ENCODE measurements at places on chromosomes 2 and 18.

DNA sequence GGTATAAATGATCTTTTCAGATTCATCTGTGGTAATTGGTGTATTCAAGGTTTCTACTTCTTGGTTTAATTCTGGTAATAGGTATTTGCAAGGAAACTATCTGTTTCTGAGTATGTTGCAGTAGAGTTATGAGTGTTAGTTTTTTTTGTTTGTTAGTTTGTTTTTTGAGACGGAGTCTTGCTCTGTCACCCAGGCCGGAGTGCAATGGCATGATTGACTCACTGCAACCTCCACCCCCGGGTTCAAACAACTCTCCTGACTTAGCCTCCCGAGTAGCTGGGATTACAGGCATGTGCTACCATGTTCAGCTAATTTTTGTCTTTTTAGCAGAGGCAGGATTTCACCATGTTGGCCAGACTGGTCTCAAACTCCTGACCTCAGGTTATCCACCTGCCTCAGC lies 60.9 kb upstream of the IL1R2 start:
- DNase-seq, result no peak

DNA sequence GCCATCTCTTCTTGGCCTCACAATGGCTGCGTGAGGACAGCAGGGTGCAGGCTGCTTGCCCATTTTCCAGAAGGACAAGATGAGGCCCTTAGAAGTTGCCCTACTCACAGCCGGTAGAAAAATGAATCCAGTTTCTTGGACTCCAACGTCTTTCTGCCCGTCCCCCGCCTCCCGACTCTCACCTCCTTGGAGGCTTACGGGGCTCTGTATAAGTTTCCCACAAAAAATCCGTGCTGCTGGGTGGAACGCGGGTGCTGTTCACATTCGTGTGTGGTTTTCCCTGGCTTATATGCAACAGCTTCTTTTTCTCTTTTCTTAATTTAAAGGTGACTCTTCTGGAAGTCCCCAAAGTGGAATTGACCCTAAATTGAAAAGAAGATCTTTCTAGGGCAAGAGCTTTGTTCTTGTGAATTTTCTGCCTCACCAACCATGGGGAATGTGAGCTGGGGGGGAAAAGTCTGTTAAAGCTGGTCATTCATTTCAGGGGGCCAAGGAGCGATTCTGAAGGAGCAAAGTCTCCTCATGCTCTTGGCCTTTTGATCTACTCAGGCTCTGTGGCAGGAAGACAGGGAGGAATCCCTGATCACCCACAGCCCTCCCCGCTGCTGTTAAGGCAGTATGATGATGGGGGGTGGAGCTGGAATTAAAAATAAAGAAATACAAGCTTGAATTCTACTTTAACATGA lies 51.3 kb downstream of the DDX1 start:
- peak; percentile 54 for DNase-seq

GRCh38 chr2:99682275-99683060 lies 192.7 kb upstream of the REV1 start:
- DNase-seq, result no peak

DNA sequence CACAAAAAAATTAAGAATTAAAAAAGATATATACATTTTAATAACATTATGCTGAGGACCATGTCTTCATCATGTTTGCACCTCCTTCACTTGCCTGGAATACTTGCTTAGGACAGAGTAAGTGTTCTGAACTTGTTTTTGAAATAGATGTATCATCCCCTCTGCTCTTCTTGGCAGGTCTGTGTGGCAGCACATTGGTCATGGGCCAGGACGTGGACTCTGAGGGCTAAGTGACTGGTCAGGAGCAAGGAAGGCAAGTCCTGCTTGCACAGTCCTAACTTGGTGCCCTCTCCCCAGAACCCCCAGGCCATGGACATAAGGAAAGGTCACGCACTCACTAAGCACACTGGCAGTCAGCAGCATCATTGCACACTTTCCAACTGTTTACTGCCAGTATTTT lies 95.8 kb downstream of the PTPRM start:
- DNase-seq, result no peak

GRCh38 chr2:69660637-69661036 lies 17.1 kb upstream of the AAK1 start:
- DNase-seq, result no peak

DNA sequence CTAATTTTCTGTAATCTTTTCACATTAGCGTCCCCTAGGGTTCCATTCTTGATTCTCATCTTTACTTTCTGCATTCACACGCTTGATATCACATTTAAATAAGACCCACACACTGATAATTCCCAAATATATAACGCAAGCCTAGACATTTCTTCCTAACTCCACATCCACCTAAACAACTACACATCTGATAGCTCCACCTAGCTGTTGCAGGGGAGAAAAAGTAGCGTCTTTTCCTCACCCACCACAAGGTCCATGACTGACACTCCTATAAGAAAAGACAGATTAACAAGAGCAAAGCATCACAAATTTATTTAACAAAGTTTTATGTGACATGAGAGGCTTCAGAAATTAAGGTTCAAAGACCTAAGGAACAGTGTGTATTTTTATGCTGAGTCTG lies 862.2 kb upstream of the DDX18 start:
- no peak for DNase-seq

- DNase-seq, result peak; percentile 60
Measured at GRCh38 chr18:489244-490023, 11.1 kb downstream of the COLEC12 start.

DNA sequence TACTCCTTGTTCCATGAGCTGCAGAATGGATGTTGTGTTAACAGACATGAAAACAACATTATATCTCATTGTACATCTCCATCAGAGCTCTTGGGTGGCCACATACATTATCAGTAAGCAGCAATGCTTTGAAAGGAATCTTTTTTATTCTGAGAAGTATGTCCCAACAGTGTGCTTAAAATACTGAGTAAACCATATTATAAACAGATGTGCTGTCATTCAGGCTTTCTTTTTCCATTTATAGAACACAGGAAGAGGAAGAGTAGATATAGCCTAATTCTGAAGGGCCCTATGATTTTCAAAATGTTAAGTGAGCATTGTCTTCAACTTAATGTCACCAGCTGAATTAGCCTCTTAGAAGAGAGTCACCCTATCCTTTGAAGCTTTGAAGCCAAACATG lies 44.3 kb upstream of the CABYR start:
- no peak for DNase-seq

DNA sequence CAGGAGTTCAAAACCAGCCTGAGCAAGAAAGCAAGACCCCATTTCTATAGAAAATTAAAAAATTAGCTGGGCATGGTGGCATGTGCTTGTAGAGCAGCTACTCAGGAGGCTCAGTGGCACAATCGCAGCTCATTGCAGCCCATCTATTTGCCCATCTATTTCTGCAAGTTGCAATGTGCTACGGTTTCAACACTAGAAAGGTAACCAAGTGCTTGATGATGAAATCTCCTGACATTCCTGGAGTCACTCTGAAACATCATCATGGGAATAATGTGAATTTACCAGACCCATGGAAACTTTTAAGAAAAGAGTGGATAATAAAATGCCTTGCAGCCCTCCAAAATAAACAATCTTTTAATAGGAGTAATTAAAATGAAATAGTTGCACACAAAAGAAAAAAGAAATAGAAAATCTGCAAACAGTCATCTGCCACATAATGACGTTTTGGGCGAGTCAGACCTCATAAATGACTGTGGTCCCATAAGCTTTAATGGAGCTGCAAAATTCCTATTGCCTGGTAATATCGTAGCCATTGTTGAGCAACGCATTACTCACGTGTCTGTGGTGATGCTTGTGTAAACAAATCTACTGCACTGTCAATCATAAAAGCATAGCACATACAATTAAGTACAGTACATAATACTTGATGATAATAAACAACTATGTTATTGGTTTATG lies 46.6 kb upstream of the AMMECR1L start:
- DNase-seq, result peak; percentile 18

DNA sequence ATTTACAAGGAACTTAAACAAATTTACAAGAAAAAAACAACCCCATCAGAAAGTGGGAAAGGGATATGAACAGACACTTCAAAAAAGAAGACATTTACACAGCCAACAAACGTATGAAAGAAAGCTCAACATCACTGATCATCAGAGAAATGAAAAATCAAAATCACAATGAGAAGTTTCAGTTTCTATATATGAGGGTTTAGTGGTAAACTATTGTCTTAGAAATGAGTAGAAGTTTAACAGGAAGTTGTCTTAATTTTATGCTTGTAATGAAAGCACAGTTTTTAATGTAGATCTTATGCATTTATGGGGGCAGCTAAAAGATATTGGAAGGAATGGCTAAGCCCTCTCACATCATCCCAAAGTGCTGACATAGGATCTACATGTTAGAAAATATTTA lies 325.4 kb downstream of the ERBB4 start:
- DNase-seq, result no peak

DNA sequence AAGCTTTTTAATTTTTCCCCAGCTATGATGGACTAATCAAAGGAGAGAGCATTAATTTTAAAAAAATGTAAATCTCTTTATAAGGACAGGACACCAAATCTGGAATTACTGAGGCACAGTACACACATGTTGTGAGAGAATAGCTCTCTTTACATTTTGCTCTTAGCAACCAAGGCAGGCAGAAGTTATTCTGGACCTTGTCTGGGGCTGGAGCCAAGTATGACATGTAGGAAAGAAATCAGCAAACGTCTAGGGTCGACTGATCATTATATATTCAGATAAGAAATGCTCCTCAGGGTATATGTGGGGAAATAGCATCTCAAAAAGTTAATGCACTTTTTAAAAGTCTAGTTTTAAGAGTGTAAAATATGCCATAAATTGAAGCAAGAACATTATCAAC lies 1330.0 kb upstream of the CELF4 start:
- no peak for DNase-seq

Data from kidney glomerular epithelial cell (primary cell).